Stimulated activated CD4-positive, alpha-beta T cell treated with anti-CD3 and anti-CD28 coated beads, Interleukin-15, amount 100 ng/mL, for 1 hour (primary cell): ENCODE measurements at places on chromosomes 7 and 10.

GRCh38 chr7:73879977-73880681, 19.2 kb downstream of the TMEM270 start:
- DNase-seq = no peak

- DNase-seq = no peak
Observed at GRCh38 chr10:104080762-104081161, 4.9 kb downstream of the COL17A1 start.

DNA sequence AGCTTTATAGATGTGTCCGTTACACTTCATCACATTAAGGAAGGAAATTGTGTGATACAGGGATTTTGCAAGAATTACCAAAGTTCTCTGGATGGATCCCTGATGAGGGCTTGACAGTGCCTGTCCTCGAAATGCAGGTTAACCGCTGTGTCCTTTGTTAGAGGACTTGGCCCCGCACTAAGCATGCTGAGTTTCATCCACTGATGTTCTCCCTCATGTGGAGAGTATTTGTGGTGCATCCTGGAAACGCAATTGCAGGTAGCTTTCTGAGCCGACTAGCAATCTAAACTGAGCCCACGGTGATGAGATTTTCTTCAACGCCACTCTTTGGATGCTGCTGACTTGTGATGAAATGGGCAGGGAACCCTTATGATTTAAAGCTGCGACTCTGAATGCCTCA, 71.9 kb upstream of the STK17A start:
- no peak for DNase-seq

GRCh38 chr10:57395923-57396322, 871.8 kb downstream of the IPMK start:
- DNase-seq = no peak

GRCh38 chr10:63133821-63134557, 861 bp downstream of the NRBF2 start:
- DNase-seq = no peak
